ENCODE measurements at places on chromosomes 4 and X.

DNA sequence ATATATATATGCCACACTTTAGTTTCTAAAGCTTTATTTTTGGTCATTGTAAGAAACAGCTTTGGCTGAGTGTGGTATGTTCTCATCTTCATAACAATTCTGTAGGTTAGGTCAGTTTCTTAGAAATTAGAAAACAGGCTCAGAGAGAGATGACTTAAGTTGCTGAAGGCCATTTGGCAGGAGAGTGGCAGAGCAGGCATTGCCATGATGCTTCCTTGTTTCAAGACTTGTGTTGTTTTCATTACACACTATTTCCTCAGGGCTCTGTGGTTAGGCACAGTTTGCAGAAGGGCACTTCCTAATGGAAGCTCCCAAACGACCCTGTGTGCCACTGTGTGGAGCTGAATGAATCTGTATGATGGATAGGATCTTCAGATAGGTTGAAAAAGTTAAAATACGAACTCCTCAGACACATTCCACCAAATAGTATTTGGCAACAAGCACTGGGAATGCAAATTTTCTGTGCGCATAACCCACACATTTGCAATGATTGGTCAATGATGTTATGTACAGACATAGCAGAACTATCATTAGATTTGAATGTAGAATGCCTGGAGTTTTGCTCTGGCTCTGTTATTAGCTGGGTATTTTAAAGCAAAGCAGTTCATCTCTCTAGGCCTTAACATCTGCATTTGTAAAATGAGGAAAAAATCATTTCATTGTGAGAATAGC, 274.3 kb upstream of the HS3ST1 start:
- no peak for DNase-seq

DNA sequence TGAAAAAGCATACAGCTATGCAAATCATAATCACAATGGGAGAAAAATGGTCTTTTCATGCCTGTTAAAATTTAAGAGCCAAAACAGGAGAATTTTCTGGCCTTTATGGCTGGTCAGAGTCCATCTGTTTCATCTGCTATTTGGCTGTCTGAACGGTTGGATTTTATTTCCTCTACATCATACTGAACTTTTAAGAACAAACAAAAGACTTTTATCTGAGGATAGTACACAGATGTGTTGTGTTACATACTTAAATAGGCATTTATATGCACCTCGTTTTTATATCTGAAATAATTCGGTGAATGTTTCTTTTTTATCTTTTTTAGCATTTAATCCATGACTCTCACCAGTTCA, 18.0 kb upstream of the WWC2 start:
- no peak for DNase-seq

DNA sequence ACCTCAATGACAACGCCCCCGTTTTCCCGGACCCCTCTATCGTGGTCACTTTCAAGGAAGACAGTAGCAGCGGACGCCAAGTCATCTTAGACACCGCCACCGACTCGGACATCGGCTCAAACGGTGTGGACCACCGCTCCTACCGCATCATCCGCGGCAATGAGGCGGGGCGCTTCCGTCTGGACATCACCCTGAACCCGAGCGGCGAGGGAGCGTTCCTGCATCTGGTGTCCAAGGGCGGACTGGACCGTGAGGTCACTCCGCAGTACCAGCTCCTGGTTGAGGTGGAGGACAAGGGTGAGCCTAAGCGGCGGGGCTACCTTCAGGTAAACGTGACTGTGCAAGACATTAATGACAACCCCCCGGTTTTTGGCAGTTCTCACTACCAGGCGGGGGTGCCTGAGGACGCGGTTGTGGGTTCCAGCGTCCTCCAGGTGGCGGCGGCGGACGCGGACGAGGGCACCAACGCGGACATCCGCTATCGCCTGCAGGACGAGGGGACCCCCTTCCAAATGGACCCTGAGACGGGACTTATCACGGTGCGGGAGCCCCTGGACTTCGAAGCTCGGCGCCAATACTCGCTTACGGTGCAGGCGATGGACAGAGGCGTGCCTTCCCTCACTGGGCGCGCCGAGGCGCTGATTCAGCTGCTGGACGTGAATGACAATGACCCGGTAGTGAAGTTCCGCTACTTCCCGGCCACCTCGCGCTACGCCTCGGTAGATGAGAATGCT, 2.2 kb downstream of the FAT4 start:
- peak; percentile 73 for DNase-seq

DNA sequence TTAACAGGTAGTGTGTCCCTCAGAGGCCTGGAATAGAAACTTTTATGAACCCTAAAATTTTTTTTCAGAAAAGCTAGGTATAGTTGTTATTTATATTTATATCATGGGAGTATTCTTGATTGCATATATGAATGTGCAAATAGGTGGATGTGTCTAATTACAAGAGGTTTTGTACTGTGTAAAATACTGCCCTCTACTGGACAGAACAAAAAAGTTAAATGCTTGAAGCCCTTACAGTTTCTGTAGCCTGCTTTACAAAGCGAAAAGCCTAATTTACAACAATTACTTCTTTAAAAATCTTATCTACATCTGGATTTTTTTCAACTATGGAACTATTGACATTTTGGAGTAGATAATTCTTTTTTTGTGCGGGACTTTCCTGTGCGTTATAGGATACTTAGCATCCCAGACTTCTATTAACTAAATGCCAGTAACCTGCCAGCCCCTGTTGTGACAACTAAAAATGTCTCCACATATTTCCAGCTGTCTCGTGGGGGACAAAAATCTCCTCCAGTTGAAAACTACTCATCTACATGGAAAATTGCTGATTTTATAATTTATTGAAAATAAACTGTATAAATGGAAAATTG, 35.1 kb downstream of the ENPEP start:
- DNase-seq: no peak
